ENCODE measurements at places on chromosomes 1 and 21. TPM values are rescaled to one million over a fixed set of nuclear protein-coding genes. Genes with fewer than 3 reads are reported as not detected.

TNNT2 gene
- polyA plus RNA-seq: 5.8 TPM

DNA sequence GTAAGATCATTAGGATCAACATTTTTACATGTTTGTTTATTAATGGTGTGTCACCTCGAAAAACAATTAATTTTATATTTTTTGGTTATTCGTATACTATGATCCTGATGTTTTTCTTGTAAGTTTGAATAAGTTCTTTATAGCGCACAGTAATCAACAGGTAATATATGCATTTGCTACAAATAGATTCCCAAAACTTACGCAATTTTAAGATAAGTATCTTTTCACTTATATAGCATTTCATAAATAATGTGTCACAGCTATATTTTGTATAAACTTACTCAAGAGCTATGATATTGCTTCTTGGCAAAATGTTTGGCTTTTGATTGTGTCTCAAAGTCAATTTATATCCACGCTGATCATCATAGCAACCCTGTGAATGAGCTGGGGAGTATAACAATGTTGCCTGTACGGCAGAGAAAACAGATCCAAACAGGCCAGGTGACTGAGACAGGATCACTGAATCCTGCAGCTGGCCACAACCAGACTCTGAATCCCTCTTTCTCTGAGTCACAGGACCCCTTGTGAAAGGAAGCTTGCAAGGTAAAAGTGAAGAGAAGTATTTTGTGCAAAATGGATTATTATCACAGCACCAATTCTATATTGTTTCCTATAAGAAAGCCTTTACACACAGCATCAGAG lies 48.6 kb downstream of the GNG12 start:
- DNase-seq: no peak

GRCh38 chr1:113217447-113218208 lies 144.6 kb downstream of the LRIG2 start:
- DNase-seq: no peak

SH3BGR gene
- 5.3 TPM for polyA plus RNA-seq

- DNase-seq: no peak
Measured at GRCh38 chr1:81880781-81881180, 80.0 kb downstream of the ADGRL2 start.

GRCh38 chr1:199861020-199861795 lies 166.3 kb upstream of the NR5A2 start:
- DNase-seq: no peak

CFAP107 gene
- polyA plus RNA-seq: 2.8 TPM

GRCh38 chr1:246332078-246332477 lies 175.0 kb downstream of the SMYD3 start:
- no peak for DNase-seq

GRCh38 chr1:224212618-224213061 lies 29.6 kb downstream of the DEGS1 start:
- no peak for DNase-seq

OR2T33 gene
- not detected for polyA plus RNA-seq

GRCh38 chr1:100722221-100722620 lies 2.7 kb downstream of the VCAM1 start:
- DNase-seq: no peak

DNA sequence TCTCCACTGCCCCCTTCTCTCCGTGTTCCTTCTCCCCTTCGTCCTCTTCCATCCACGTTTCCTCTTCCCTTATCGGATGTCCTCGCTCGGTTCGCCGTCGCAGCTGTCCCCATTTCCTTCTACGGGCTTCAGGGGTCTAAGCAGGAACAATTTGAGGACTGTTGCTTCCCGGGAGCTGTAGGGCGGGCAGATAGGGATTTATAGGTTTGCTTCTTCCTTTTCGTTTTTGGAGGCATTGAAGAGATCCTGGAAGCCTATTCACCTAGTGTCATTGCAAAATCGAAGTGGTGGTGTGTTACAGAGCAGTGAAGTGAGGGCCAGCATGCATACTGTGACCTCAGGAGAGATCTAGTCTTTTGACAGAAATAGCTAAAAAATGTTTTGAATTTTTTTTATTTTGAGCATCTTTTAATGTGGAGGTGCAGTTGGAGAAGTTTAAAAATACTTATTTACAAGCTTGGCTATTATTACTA lies 897 bp downstream of the ZYG11B start:
- no peak for DNase-seq

GRCh38 chr1:230611128-230611877 lies 31.0 kb upstream of the COG2 start:
- DNase-seq: no peak

DNA sequence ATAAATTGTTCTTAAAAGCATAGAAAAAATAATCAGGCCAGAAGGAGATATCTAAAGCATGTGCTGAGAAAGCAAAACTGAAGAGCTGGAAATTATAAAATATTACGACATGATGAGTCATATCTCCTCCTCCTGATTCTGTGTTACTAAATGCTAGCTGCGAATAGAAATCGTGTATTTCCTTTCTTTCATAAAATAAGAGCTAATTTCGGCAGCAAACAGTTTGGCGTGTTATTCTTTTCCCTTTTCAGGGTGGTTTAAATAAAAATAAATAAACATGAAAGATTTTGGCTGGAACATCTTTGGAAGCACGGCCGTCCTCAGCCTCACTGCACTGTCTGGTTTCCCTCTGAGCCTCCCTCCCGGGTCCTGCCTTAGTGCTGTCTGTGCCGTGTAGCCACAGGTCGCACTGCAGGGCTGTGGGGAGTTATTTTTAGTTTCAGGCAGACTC lies 56.0 kb downstream of the ADARB1 start:
- DNase-seq: peak; percentile 55

CYYR1 gene
- polyA plus RNA-seq: 94.2 TPM

- DNase-seq: no peak
Measured at GRCh38 chr1:53450225-53450624, 9.0 kb upstream of the DMRTB1 start.

DNA sequence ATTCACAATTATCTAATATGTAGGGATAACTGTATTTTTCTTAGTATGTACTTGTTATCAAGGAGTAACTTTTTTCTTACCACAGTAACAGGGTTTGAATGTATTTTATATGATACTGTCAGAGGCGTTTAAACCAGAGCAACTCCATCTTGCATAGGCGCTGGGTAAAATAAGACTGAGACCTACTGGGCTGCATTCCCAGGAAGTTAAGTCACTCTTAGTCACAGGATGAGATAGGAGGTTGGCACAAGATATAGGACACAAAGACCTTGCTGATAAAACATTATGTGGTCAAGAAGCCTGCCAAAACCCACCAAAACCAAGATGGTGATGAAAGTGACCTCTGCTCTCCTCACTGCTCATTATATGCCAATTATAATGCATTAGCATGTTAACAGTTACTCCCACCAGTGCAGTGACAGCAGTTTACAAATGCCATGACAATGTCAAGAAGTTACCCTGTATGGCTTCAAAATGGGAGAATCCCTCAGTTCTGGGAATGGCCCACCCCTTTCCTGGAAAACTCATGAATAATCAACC lies 64.8 kb downstream of the RPE65 start:
- no peak for DNase-seq

DNA sequence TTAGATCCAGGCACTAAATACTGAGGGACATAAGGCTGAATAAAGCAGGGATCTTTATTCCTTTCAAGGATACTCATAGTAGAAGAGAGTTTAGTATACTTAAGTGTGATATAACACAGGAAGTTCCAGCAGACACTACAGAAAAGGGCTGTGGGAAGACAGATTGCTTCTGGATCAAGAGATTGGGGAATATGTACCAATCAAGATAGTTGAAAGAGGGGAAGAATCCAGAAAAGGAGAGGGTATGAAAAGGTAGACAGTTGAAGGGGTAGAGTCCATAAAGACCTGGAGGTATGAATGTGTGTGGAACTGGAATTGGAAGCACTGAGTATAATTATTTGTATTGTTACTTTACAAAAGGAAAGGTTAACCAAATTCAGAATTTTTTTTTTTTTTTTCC lies 2.4 kb downstream of the RPS6KC1 start:
- DNase-seq: no peak

DNA sequence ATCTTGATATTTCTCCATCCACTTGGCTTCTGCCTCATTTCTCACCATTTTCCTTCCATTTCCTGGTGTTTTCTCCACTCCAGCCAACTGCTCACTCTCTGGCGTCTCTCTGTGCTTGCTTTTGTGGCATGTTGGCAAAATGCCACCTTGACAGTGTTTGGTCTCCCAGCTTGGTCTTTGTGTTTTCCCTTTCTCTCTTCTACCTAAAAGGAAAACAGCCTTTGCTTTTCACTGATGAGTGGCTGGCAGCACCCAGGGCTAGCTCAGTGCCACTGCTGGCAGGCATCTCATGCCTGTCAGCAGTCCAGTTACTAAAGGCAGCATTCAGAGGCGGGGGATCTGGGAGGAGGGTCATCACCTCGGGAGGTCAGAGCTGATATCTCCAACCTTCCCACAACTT lies 55.3 kb upstream of the DSCAM start:
- peak; percentile 16 for DNase-seq

GRCh38 chr1:230284891-230285290 lies 141.2 kb downstream of the PGBD5 start:
- no peak for DNase-seq

MMEL1 gene
- 3.7 TPM for polyA plus RNA-seq
